ENCODE measurements at places on chromosomes 3 and 15.

DNA sequence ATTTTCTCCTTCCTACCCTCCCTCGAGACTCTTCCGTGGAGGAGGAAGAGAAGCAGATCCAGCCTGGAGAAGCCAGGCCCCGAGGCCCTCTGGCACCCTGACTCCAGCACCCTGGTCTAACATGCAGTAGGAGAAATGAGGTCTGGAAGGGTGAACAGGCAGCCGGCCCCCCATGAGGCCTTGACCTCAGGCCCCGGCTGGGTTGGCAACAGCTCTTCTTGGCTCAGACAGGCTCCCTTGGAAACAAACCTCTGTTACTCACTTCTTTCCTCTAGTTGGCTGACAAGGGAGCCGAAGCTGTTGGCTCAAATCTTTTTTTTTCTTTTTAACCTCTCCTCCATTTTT lies 73.4 kb downstream of the CPN2 start:
- DNase-seq = no peak

- no peak for DNase-seq
Measured at GRCh38 chr15:29910068-29910467, 87.8 kb upstream of the TJP1 start.

GRCh38 chr3:62159709-62160092 lies 213.6 kb downstream of the FEZF2 start:
- no peak for DNase-seq

DNA sequence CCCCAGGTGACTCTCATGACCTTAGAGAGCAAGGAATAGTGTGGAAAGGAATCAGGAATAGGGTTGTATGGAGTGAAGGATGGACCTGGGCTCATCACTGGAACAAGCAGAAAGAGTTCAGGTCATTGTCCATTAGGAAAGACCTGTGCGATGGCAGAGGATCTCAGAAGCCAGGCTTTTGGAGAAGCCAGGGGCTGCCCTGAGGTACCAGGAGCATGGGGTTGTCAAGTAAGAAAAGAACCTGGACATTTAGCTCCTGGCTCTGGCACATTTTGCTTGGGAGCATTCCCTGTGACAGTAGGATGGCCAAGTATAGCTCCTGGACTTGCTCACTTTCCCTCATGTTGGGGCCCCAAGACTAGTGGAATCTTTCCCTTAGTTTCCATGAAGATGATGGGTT lies 52.9 kb upstream of the MANF start:
- no peak for DNase-seq

DNA sequence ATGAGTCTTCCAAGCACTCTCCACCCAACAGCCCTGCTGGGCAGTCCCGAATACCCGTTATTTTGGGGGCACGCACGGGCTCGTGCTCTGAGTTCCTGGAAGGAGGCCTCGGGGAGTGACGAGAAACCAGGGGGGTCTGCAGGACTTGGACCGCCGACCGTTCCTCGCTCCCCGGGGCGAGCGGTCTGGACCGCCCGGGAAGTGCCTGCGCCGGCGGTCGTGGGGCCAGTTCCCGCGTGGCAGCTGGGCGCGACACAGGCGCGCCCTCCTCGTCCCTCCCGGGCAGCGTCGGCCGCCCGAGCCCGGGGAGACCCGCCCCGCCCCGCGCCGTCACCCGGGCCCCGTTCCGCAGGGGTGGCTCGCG lies 387 bp downstream of the GNB4 start:
- DNase-seq = peak; percentile 44

DNA sequence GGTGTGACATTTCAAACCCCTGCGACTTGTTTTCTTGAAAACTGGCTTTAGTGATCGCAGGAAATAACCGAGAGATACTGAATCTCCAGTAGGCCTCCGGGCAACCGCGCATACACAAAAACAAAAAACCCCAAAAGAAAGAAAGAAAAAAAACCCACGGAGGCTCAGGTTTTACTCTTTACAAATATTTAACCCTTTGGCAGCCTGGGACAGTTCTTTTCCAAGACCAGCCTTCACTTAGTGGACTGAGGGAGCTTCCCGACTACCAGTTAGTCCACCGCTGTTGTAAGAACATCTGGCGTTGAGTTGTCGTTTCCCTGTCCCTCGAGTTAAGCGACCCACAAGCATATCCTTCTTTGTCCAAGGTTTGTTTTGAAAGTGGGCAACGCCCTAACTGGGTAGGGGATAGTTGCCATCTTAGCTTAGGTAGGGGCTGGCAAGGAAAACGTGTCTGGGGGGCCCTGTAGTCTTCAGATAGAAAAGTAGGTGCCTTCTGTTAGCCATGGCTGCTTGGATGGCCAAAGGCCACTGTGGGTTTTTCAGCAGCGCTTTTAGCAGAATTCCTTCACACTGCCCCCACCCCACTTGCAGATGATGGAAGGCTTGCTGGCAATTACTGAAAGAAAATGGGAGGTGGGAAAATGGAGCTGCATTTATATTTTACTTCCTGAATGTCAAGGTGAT lies 6.9 kb downstream of the ISL2 start:
- DNase-seq = no peak

DNA sequence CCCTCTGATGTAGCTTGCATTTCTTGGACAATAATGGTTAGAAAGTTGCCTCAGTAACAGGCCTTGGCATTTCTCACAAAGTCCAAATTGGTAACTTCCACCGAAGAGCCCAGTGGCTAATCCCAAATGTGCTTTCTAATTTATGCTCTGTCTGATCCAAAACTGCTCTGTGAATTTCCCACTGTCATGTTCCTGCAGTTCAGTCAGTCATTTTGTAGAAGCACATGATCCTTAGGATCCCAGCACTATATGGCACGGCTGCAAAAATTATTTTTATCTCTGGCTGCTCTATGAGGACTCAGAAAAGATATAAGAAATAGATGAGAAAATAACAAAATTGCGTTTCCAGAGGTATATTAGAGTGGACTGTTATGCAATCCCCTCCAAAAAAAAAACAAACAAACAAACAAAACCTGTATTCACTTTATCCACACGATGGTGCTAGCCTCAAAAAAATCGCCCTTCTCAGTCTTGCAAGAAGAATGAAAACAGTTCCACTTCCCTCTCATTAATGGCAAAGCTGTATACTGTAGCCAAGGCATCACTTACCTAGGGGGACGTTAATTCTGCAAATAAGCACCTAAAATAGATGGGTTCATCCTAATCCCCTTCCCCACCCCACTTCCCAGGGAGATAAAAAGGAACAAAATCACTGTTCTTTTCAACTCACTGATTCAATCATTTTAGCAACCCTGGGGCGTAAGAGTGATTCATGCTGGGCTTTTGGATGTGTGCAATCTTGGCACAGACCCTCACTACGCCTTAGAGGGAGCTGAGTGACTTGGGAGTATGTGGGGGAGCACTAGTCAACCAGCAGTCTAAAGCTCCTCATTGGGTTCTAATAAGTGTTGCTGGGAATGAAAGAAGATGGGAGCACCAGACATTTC lies 61.3 kb downstream of the TMCO5A start:
- DNase-seq = no peak

DNA sequence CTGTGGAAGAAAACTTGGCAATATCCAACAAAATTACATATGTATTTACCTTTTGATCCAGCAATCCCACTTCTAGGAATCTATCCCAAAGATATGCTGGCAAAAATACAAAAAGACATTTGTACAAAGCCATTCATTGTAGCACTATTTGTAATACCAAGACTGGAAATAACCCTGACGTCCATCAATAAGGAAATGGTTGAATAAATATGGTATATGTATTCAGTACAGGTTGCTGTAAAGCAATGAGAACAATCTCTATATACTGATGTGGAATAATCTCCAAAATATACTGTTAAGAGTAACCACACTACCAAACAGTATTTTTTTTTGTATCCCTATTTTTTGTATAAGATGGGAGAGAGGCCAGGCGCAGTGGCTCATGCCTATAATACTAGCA lies 64.8 kb upstream of the STIMATE start:
- DNase-seq = no peak

- no peak for DNase-seq
Measured at GRCh38 chr15:91234759-91235158, 134.7 kb downstream of the SV2B start.

- DNase-seq = no peak
Measured at GRCh38 chr3:5026046-5026362, 46.8 kb downstream of the BHLHE40 start.

GRCh38 chr15:75198560-75199356 lies 2.9 kb upstream of the C15orf39 start:
- DNase-seq = no peak
